ENCODE measurements at places on chromosomes 5 and 9. TPM values are rescaled to one million over a fixed set of nuclear protein-coding genes. Genes with fewer than 3 reads are reported as not detected.

ORM1 gene
- total RNA-seq, result not detected

RMI1 gene
- total RNA-seq, result 34.1 TPM

RGS7BP gene
- 2.3 TPM for total RNA-seq

SELENOP gene
- total RNA-seq, result 17.0 TPM

GRCh38 chr5:80216753-80217596, 38.9 kb downstream of the SERINC5 start:
- no peak for DNase-seq
- H3K4me1 ChIP-seq, result peaks cover 12% of the 10 kb centered on the region
- H3K4me3 ChIP-seq, result no peak overlapping the region
- no peak overlapping the region for H3K27ac ChIP-seq

GRCh38 chr5:31854181-31855133, 215.5 kb downstream of the PDZD2 start:
- H3K36me3 ChIP-seq, result no peaks in the 10 kb centered on the region
- H3K4me1 ChIP-seq, result peaks cover 11% of the 10 kb centered on the region
- no peaks in the 10 kb centered on the region for H3K27me3 ChIP-seq
- 0 out of 2 replicates have a peak overlapping the region, but pooled peaks have one; percentile 31 for H3K27ac ChIP-seq

- no peaks in the 10 kb centered on the region for H3K36me3 ChIP-seq
- H3K4me3 ChIP-seq, result no peak overlapping the region
- DNase-seq, result no peak
- H3K27me3 ChIP-seq, result no peaks in the 10 kb centered on the region
- H3K4me1 ChIP-seq, result no peaks in the 10 kb centered on the region
- H3K27ac ChIP-seq, result no peak overlapping the region
Measured at GRCh38 chr5:58153255-58153654, 306.6 kb downstream of the PLK2 start.

GRCh38 chr9:89254773-89255125, 56.2 kb upstream of the CKS2 start:
- no peaks in the 10 kb centered on the region for H3K36me3 ChIP-seq
- no peak overlapping the region for H3K4me3 ChIP-seq
- no peaks in the 10 kb centered on the region for H3K4me1 ChIP-seq

DNA sequence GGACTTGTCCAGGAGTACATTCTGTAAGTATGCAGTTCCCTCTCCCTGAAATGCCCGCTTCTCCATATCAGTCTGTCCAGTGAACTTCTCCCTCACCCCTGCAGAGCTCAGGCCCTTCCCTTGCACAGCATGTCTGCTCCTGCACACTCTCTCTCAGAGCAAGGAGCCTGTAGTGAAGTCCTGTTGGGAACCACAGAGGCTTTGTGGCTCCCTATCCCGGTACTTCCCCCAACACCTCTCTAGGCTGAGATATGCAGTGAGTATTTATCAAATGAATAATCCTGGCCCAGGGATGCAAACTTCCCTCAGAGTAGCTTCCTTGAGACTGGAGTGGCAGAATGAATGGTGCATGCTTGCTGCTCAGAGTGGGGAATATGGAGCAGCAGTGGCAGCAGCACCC, 48.8 kb downstream of the POC5 start:
- no peaks in the 10 kb centered on the region for H3K4me1 ChIP-seq
- H3K27ac ChIP-seq, result no peak overlapping the region
- no peaks in the 10 kb centered on the region for H3K27me3 ChIP-seq
- no peak for DNase-seq

GRCh38 chr5:164741376-164741775, 1236.0 kb downstream of the MAT2B start:
- no peak overlapping the region for H3K27ac ChIP-seq
- H3K4me3 ChIP-seq, result no peak overlapping the region
- H3K36me3 ChIP-seq, result no peaks in the 10 kb centered on the region
- DNase-seq, result no peak

DNA sequence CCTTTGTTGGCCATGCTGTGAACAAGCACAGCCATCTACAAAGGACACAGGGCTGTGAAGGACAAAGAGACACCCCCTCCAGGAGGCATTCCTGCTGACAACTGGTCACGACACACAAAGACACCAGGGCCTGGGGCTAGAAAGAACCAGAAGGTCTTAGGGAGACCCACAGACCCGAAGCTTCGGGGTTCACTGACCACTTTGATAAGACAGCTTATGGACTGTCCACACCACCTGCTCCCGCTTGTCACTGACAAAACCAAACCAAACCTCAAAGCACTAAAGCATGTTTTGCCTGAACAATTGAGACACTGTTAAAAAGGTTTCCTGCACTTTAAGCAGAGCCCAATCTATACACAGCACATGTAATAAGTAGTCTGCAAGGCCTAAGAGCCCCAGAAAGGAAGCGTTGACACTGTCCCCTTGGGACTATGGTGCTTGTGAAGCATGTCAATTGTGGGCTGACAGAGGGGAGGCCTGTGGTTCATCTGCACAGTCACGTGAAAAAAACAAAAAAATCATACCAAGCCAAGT, 185.0 kb downstream of the GAPVD1 start:
- no peak for DNase-seq
- H3K36me3 ChIP-seq, result no peaks in the 10 kb centered on the region
- H3K4me1 ChIP-seq, result no peaks in the 10 kb centered on the region
- no peak overlapping the region for H3K27ac ChIP-seq

DNA sequence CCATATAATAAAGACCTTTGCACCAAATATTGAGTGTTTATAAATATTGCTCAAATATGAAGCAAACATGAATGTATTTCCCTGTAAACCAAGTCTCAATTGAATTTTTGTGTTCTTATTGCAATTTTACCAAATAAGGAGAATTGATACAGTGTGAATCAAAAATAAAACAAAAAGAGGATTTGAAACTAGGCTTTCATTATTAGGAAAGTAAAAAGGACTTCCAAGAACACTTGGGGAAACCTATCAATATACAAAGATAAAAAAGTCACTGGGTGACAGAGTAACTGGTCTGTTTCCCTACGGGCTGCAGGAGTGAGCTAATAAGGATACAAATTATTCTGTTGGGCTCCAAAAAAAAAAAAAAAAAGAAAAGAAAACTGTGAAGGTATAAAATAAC, 44.8 kb upstream of the SNX2 start:
- no peak for DNase-seq
- no peak overlapping the region for H3K4me3 ChIP-seq
- H3K27ac ChIP-seq, result no peak overlapping the region
- H3K27me3 ChIP-seq, result no peaks in the 10 kb centered on the region
- H3K4me1 ChIP-seq, result no peaks in the 10 kb centered on the region

GRCh38 chr9:6641561-6641960, 4.0 kb downstream of the GLDC start:
- peaks cover 2% of the 10 kb centered on the region for H3K4me1 ChIP-seq
- H3K36me3 ChIP-seq, result no peaks in the 10 kb centered on the region
- no peaks in the 10 kb centered on the region for H3K27me3 ChIP-seq
- H3K4me3 ChIP-seq, result no peak overlapping the region
- H3K27ac ChIP-seq, result no peak overlapping the region

All from H1 (cell line).